ENCODE measurements at places on chromosomes 3 and 15.

- no peak for DNase-seq
These were observed 1045.3 kb downstream of the TUSC7 start for GRCh38 chr3:117754841-117755240.

GRCh38 chr15:32829436-32829835, 111.6 kb downstream of the GREM1 start:
- no peak for DNase-seq

GRCh38 chr15:63189941-63190768, 749 bp downstream of the RAB8B start:
- no peak for DNase-seq

- DNase-seq, result no peak
These were observed 12.3 kb upstream of the LMCD1 start for GRCh38 chr3:8489278-8489792.

DNA sequence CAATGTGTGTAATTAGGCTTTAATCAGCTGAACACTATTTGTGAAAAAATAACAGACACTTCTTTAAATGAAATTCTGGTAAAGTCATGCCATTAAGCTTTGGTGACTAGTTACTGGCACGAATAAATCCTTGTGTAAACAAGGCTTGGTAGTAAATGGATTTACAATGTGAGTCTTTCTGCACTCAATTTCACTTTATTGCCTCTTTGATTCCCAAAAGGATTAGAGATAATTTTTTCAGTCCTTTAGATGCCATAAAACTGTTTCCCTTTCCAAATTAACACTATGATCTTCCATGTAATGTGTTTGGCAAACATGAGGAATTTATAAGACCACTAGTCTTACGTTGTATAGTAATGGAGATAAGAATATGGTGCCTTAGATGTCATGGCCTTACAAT, 339.5 kb upstream of the DNAJC19 start:
- DNase-seq, result no peak

- DNase-seq, result peak; percentile 57
These were observed 10.6 kb upstream of the STT3B start for GRCh38 chr3:31522152-31522551.

- DNase-seq, result no peak
These were observed 1.9 kb downstream of the NEIL1 start for GRCh38 chr15:75348562-75349350.

DNA sequence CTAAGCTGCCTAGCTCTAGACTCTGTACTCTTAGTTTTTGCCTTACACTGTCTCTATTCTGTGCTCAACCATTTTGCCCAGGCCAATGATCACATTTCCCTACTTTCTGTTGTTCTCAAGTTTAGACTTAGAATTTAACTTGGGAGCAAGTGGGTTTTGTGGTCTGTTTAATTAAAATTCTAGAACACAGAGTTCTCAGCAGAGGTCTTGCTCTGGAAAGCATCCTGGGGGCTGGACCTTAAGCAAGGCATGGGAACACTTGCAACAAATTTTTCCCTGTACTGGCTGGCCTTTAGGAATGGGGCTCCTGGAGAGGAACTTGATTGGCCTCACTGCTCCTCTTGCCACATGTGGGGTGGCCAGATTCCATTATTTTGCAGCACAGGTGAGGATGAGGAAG, 236.3 kb upstream of the LRTM1 start:
- no peak for DNase-seq

- no peak for DNase-seq
These were observed 37.6 kb downstream of the ADAMTS9 start for GRCh38 chr3:64650096-64650622.

DNA sequence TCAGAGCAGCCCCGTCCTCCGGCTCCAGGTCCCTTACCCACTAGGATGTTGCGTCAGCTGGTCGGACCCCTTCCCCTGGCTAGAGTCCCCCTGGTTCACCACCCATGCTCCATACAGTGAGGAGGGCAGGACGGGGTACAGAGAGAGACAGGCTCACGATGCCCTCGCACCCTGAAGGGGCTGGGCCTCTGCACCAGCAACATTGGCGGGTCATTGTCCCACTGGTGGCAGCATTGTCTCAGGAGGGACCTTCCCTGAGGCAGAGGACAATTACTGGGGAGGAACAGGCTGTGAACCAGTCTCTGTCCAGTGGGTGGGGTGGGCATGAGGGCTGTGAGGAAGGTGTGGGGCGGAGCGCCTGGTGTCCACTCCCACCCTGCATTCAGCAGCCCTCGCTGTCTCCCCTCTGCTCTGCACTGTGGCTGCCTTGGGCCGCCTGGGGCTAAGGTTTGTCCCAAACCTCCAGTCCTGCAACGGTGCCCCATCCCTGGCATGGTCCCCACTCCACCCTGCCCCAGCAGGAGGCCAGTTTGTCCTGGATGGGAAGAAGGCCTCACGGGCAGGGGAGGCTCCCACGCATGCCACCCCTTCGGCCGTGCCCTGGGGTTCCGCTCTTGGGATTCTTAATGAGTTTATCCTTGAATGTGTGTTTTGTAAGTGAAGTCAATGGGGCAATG, 48.0 kb upstream of the KLF13 start:
- DNase-seq, result no peak

GRCh38 chr3:38043486-38043885, 4.5 kb downstream of the DLEC1 start:
- no peak for DNase-seq

DNA sequence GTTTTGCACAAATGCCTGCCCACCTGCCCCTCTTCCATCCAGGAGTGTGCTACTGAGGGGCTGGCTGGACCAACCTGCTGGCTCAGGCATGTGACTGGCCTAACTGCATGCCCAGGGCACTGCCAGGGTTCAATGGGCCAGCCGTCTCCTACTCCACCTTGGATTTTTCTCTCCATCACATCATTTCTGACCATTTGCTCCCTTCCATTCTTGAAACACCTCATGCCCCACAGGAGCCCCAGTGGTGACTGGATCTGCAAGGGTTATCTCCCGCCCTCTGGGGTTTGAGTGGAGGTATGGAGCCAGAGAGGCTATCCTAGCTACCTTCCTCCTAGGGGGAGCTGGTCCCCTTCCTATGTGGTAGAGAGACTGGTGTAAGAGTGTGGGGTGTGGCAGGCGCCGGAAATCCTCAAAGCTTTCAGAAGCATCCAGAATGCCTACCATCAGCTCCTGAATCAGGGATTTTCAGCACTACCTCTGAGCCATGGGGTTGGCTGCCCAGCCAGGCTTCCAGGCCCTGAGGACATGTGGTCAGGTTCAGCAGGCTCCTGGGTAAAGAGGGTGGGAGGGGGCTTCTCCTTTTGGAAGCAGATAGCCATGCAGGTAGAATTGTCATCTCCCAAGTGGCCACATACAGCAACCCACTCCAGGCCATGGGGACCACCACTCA, 2.9 kb upstream of the MANF start:
- DNase-seq, result no peak

- no peak for DNase-seq
These were observed 792.1 kb upstream of the LMCD1 start for GRCh38 chr3:7709376-7710082.

- no peak for DNase-seq
These were observed 2.4 kb downstream of the IGF2BP2 start for GRCh38 chr3:185822221-185823000.

DNA sequence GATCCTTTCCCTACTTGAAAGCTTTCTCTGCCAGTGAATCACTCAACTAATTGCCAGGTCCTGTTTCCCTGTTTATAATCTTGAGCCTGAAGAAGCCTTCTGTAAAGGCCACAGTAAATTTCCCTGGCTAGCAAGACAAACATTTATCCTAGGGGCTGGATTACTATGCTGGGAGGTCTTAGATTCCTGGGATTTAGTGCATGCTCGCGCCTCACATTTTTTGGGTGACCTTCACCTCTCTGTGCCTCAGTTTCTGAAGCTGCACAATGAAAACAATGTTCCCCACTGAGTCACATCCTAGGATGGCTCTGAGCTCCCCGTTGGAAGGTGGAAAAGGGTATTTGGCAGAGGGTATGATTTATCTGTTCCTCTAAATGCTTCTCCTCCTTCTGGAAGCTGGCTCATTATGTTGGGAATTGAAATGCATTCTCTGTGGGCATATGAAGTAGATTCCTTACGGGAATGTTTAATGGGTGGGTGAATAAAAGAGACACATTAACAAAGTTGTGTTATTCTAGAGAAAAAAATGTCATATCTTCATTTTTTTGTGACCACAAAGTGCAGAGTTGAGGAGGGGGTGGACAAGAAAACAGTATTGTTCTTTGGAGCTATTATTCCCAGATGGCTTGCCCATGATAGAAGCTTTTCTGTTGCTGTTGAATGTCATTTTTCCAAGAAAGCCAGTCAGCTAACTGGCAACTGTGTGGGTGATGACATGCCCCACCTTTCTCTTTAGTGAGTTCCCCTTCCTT, 32.4 kb downstream of the LSM3 start:
- DNase-seq, result no peak

- no peak for DNase-seq
These were observed 730 bp upstream of the ZNF710 start for GRCh38 chr15:90000186-90001001.

DNA sequence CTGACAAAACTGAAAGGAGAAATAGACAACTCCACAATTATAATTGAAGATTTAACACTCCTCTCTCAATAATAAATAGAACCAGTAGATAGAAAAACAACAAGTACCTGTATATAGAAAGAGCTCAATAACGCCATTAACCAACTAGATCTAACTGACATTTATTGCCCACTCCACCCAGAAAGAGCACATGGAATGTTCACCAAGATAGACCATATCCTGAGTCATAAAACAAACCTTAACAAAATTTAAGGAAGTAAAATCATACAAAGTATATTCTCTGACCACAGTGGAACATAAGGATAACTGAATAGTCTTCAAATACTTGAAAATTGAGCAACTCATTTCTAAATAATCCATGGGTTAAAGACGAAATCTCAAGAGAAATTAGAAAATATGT, 25.1 kb downstream of the KBTBD12 start:
- no peak for DNase-seq

DNA sequence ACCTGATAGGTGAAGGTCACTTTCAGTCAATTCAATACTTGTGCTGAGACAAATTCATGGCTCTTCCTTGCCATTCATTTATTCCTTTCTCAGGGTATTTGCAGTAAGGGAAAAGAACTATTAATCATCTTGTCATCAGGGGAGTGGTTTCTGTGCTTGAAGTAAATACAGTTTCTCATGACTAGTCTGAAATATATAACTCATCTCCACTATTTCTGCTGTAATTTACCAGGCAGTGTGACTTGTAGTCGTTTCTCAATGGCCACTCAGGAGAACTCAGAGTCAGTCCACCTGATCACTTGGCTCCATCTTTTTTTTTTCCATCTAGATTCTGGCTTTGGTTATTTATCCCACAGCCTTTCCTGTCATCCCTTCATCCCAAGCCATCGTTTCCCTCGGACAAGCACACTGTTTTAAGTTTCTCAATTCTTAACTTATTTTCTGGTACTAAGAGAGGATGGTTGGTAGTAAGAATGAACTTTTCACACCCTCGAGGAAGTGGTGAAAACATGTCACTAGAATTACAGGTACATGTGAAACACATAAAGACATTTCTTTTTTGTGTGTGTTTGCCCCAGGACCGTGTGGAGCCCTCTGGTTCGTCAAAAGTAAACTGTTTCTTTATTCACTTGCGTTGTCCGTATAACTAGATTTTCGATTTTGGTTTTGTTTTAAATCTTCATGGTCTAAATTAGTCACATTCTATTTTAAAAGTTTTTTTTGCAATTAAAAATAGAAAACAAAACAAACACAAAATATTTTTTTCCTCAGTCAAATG, 620.2 kb downstream of the ZBBX start:
- DNase-seq, result no peak

DNA sequence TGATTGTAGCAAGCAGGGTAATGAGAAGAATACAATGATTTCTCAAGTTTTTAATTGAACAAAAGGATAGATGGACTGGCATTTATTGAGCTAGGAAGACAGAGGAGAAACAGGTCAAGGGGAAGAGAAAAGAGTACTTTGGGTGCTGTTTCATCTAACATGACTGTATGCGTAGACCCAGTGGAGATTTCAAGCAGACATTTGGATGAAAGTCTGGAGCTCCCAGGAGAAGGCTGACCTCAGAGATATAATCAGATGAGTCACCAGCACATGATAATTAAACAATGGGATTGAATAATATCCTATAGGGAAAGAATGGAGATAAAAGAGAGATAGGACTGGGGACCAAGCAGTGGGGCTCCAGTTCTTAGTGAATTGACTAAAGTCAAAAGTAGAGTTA, 194.9 kb downstream of the ARRDC4 start:
- no peak for DNase-seq

- DNase-seq, result peak; percentile 54
These were observed 203.8 kb upstream of the CD96 start for GRCh38 chr3:111338059-111338698.

GRCh38 chr3:89098173-89098572, 9.2 kb upstream of the EPHA3 start:
- no peak for DNase-seq

- no peak for DNase-seq
These were observed 28.5 kb upstream of the CMTM6 start for GRCh38 chr3:32531010-32531647.

DNA sequence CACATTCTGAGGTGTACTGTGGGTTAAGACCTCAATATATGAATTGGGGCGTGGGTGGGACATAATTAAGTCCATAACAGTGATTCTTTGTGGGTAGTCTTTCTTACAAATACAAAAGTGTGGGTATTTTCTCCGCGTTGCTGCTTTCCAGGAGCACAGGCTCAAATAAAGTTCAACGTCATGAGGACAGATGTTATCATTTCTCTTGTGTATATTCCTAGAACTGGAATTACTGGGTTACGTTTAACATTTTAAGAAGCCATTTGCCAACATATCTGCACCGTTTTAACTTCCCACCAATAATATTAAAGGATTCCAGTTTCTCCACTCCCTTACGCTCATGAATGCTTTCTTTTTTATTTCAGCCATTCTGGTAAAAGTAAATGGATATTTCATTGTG, 39.6 kb downstream of the ZNF860 start:
- no peak for DNase-seq

DNA sequence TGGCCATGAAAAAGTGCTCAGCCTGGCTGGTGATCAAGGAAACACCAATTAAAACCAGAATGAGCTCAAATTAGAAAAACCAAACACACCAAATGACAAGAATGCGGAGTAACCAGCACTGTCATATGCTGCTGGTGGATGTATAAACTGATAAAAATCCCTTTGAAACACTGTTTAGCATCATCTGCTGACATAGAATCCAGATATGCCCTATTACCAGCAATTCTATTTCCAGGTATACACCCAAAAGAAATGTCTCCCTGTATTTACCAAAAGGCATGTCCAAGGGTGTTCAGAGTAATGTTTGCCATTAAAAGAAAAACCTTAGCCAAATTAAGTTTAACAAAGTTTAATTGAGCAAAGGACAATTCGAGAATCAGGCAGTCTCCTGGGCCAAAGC, 138.6 kb downstream of the FMN1 start:
- no peak for DNase-seq

DNA sequence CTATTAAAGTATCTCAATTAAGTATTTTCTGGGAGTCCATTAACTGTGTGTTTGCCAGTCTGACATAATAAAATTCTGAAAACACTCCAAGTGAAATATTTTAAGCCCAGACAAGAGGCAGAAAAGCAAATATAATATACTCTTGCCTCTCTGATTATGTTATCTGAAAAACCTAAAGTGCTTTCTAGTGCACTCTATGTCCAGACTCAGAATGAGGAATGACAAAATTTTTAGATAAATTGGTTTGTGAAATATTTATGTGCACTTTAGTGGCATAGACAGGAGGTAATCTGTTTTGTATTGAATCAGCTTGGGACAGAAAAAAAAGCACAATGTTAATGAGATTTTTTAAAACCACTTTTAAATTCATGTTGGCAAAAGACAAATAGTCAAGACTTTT, 508.2 kb upstream of the SUCLG2 start:
- no peak for DNase-seq
